Pulmonary artery endothelial cell (primary cell): ENCODE measurements at places on chromosomes 11 and 22. TPM values are rescaled to one million over a fixed set of nuclear protein-coding genes. Genes with fewer than 3 reads are reported as not detected.

DNA sequence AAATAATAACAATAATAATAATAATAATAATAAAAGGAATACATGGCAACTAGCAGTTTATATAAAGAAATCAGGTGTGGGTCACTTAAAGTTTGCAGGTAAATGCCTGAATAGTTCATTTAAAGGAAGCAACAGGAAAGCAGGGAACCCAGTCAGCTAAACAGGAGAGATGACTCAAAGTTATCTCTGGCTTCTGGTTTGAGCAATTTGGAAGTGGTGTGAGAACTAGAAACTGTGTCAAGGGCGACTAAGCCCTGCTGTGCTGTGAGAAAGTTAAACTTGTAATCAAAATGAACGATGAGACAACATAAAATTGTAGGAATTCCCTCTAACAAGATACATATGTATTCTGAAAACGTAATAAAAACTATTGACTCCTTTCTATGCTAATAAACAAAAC lies 35.5 kb downstream of the SLC22A9 start:
- no peak for DNase-seq

DNA sequence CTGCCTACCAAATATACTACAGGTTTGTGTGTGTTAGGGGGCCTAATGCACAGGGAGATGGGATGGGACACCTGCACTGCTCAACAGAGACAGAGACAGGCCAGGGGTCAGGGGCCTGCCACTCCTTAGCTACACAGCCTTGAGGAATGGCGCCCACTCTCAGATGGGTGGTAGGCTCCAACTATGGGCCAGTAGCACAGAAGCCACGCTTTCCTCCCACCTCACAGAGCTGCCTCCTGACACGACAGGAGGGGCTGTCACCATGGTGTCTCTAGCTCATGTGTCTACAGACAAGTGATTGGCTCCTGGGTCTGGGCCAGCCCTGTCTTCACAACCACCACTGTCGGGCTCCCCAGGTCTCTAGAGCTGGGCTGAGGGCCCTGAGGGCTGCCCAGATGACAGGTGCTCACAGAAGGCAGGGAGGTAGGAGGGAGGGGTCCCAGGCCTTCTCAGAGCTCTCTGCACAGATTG lies 81.8 kb downstream of the DGCR2 start:
- DNase-seq = no peak

The KRTAP5-2 gene
- total RNA-seq = not detected in 2 replicates

DNA sequence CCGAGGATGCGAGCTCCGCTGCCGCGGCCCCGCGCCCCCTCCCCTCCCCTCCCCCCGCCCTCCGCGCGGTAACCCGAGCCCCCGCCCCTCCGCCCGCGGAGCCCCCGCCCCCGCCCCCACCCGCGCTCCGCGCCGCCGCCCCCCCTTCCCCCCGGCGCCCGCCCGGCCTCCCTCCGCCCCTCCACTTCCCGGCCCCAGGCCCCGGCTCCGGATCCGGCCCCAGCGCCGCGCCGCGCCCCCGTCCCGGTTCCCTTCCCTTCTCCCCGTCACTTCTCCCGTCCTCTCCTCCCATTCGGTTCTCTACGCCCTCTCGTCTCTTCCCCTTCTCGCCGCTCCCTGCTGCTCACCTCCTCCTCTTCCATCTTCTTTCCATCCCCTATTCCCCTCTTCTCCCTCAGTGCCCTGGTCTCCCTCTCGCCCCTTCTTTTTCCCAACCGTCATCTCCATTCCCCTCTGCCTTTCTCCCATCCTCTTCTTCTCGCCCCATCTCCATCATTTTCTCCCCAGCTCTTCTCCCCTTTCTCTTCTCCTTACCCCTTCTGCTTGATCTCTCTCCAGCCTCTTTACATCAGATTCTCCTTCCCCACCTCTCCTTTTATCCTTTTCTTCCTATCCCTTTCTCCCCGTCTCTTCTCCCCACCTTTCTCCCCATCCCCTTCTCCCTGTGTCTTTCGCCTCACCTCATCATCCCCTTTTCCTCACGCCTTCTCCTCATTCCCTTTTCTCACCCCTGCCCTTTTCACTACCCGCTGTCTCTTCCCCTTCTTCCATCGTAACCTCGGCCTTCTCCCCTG lies at the start of gene DCHS1:
DCHS1 (minus strand) TSS at position 20 of the 794 bp plus-strand sequence. CDS start 14,196 bp downstream, outside the sequence.
- no peak for DNase-seq

DNA sequence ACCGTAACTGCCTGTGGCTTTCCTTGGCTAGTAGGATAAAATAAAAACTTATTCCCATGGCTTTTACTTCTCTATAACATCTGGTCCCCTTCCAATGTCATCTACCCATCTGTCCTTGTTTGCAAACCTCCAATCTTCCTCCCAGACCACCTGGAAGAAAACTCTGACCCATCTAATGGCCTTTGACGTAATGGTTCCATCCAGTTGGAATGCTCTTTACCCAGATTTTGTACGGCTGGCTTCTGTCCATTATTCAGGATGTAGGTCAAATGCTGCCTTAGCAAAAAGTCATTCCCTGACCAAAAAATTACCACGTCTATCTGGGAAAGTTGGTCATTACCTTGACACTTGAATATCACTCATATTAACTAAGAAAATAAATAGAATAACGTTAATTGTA lies 577.9 kb upstream of the ANO5 start:
- no peak for DNase-seq

The PVALB gene
- total RNA-seq = not detected in 2 replicates

- DNase-seq = no peak
These were observed 13.0 kb upstream of the MYEOV start for GRCh38 chr11:69280994-69281393.

GRCh38 chr11:115439385-115439784 lies 64.8 kb downstream of the CADM1 start:
- DNase-seq = no peak

The BTBD18 gene
- not detected in 2 replicates for total RNA-seq

The DERL3 gene
- 0.26 and 1.5 TPM in 2 replicates for total RNA-seq

DNA sequence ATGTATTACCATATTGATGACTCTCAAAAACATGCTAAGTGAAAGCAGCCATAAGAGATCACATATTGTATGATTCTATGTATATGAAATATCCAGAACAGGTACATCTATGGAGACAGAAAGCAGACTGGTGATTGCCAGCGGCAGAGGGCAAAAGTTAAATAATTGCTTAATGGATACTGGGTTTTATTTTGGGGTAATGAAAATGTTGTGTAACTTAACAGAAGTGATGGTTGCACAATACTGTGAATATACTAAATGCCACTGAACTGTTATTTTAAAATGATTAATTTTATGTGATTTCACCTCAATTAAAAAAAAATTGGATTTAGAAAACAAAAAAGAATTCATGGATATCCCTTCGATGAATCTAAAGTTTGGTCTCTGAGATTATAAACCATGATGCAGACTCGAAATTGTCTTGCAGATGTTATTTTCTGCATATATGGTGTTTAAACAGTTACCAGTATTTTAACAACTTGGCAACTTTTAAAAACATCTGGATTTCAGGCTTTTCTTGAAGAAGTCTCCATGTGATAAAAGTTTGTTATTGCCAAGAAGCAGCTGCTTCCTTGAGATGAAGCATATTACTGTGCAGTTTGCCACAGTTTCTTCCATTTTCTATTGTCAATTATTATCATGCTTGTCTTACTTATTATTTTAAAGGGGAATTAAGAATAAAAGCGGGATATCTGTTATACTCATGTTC lies 38.1 kb downstream of the LARGE2 start:
- DNase-seq = no peak

GRCh38 chr22:40997520-40997919 lies 46.3 kb downstream of the RBX1 start:
- no peak for DNase-seq

The GPHA2 gene
- not detected in 2 replicates for total RNA-seq

DNA sequence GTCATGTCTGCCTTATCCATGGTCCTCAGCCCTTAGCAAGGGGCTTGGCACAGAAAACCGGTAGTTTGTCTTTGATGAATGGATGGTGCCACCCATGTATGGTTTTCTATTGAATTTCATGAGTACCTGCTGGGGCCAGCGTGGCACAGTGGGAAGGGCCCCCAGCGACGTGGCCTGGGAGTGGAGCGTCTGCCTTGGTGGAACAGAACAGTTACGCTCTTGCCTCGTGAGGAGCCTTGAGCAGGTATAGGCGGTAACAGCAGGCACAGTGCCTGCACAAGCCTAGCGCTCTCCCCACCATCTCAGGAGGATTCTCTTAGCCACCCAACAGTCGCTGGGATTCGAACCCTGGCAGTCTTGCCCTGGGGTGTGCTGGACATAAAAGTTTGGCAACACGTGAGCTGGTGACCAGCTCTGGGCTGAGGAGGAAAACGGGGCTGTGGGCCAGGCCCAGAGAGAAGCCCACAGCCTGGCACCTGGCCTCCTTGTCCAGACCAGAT lies 3.0 kb upstream of the SSH3 start:
- no peak for DNase-seq

The PRODH gene
- total RNA-seq = not detected in 2 replicates

- DNase-seq = no peak
These were observed 150.3 kb downstream of the LRRC4C start for GRCh38 chr11:41309111-41309522.

DNA sequence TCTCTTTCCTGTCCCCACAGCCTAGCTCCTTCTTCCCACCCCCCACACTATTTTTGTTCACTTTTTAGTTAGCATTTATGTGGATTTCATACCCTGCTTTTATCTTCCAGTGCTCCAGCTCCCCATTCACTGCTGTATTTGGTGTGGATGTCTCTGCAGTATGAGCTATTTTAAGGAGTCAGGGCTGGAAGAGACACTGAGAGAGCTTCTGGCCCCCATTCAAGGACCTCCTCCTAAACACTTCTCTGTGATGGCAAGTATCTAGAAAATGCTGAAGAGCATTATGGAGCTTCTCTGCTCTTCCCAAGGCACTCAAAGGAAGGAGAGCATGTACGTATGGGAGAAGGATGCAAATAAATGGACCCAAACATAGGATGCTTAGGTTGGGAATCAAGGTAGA lies 79.5 kb downstream of the RAB30 start:
- no peak for DNase-seq

DNA sequence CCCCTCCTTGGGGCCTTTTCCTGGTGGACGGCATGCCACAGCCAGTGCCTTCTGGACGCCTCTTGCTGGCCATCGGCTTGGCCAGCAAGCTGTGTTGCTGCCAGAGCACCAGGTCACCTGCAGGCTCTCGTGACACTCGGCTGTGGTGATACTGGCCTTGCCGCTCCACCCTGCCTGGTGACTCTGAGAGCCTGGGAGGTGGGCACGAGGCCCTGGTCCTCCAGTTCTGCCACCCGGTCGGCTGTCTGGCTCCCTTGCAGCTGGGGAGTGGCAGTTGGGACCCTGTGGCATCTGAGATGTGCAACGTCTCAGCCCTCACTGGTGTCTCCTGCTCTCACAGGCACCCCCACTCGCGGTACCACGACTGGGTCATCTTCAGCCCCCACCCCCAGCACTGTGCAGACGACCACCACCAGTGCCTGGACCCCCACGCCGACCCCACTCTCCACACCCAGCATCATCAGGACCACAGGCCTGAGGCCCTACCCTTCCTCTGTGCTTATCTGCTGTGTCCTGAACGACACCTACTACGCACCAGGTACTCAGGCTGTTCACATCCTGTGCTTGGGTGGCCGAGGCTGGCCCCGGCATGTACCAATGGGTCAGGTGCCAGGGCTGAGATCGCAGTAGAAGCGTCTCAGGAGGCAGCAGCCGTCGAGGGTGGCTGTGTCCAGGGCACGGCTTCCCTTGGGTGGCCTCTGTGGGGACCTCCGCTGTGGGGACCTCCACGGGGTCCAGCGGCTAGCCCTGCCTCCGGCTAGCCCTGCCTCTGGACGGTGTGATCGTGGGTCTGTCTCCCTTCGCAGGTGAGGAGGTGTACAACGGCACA lies 26.0 kb downstream of the MUC2 start:
- DNase-seq = no peak

DNA sequence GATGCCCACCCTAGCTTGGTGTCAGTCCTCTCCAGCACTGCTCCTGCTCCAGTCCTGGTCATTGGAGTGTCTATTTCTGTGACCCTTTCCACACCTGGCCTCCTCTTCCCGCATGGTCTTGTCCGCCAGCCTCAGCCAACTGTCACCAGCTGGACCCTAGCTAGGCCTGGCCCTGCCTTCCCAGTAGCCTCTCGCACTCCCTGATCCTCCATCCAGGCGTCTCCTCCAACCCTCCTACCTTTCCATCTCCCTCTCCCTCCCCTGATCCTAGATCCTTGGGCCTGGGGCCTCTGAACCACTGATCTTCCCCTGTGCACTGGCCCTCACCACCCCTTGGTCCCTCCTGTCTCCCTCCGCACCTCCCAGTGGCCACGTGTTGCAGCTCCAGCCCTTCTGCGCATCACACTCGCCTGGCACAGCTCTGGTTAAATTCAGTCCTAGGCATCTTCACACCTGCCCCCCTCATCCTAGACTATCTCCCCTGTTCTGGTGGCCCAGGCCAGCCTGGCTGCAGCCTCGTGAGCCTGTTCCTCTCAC lies 9.9 kb downstream of the SYNGR1 start:
- DNase-seq = no peak

- no peak for DNase-seq
These were observed 29.0 kb upstream of the CREB3L1 start for GRCh38 chr11:46248289-46249102.

DNA sequence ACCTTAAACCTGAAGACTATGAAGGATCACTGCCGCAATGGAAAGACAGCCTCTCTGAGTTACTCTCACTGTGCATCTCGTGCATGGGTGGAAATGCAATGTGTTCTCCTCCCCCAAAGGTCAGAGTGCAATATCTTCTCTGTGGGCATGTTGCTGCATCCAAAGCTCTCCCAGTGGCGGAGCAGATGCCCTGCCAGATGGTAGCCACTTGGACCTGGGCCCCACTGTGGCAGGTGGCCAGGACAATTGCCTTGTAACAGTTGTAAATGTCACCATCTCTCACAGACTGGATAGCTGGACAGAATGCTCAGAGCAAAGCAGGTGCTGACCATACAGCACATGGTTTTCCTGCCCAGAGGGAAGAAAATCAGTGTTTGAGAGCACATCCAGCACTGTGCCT lies 542.0 kb downstream of the FAM181B start:
- no peak for DNase-seq

DNA sequence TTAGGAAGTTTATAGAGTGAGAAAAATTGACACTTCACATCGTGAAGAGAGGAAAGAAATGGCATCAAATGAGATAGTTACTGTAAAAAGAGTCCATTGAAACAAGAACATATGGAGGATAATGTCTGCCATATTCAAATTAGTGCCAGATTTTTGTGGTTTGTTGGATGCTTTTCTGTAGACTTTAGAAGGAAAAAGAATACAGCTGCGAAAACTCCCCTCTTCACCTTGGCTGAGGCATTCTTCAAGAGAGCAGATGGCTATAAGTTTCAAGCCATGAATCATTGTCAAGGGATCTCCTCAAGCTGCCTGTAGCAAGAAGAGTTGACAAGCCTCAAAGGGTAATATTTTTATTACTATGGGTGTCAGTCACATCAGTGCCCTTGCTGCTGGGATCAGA lies 507.4 kb upstream of the RAG2 start:
- no peak for DNase-seq

GRCh38 chr22:42399315-42400271 lies 32.6 kb downstream of the NFAM1 start:
- DNase-seq = no peak

The CARD10 gene
- total RNA-seq = 26.9 and 39.7 TPM in 2 replicates

DNA sequence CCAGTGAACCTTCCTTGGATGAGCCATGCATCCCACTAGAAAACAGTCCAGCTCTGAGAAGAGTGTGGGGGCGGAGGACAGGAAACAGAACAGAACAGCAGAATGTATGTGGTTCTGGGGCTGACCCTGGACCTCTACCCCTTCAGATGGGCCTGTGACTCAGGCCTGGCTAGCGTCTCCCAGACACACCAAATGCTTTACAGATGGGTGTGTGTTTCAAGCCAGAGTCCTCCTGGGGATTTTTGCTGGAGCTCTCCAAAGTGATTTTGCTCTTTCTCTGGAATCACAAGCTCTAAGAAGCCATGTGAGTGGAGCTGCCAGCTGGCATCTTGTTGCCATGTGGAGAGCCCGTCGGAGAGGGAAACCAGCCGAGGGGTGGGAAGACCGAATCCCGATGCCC lies 13.2 kb upstream of the C1QTNF4 start:
- no peak for DNase-seq
